ENCODE measurements at places on chromosomes 16 and 17.
A peak's percentile ranks its signal among the peaks of the same experiment; 100 is the strongest.

DNA sequence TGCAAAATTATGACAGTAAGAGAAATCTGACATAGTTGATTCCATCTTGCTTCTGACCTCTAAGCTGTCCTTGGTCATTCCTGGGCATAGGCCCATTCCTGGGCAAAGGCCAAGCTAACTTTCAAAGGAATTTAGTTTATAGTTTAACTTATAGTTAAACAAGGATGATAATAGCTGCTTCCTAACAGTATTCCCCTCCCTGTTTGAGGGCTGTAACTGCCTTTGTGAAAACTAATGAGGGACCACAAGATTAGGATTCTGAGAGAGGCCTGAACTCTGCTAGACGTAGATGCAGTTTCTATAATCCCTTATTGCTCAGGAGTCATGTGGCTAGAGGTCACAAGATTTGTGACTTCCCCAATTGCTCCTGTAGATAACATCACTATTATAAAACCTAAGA is 80.2 kb upstream of the ASIC2 start:
- no peaks in the 10 kb centered on the region for H3K4me1 ChIP-seq
- peaks cover 7% of the 10 kb centered on the region for H3K27me3 ChIP-seq
- no peaks in the 10 kb centered on the region for H3K36me3 ChIP-seq
- no peak for DNase-seq
- H3K27ac ChIP-seq, result no peak overlapping the region

DNA sequence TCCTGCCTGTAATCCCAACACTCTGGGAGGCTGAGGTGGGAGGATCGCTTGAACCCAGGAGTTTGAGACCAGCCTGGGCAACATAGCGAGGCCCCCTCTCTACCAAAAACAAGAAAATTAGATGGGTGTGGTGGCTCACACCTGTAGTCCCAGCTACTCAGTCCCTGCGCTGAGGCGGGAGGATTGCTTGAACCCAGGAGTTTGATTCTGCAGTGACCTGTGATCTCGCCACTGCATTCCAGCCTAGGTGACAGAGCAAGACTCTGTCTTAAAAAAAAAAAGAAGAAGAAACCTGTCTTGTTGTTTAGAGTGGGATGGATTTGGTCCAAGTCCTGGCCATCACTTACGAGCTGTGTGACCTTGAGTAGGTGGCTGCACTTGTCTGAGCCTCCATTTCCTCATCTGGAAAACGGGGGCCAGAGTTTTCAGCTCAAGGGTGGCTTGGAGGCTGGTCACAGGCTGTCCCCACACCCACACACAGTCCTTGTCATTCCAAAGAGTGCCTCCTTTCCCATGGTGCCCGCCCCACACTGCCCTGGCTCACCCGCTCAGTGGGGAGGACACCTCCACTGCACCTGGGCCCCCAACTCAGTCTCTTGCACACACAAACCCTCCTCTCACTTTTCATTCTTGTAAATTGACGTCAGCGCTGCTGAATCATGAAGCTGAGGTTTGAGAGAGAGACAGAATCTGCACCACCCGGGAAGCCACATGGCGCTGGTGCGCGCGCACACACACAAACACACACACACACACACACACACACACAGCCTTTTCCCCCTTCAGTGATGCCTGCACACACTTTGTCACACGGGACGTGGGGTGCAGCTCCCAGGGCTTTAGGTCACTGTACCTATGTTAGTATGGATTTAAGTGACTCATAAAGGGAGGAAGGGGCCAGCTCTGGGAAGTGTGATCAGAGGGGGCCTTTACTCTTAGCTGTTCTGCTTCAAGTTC is 4.2 kb downstream of the SOCS1 start:
- no peak overlapping the region for H3K27ac ChIP-seq
- H3K36me3 ChIP-seq, result no peaks in the 10 kb centered on the region
- H3K4me1 ChIP-seq, result peaks cover 31% of the 10 kb centered on the region

DNA sequence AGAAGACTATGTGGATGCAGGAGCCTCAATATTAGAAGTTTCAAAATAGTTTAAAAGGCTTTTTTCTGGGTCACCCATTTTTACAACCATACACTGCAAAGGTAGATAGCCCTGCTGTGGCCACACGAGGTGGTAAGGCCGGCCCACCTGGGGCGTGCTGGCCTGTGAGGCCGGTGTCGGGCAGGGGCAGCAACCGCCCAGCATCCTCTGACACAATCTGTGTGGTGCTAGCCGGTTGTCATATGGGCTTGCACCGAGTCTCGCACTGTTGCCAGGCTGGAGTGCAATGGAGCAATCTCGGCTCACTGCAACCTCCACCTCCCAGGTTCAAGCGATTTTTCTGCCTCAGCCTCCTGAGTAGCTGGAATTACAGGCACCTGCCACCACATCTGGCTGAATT is 44.0 kb downstream of the CFAP20 start:
- H3K27me3 ChIP-seq, result no peaks in the 10 kb centered on the region
- H3K4me1 ChIP-seq, result no peaks in the 10 kb centered on the region
- no peak for DNase-seq

DNA sequence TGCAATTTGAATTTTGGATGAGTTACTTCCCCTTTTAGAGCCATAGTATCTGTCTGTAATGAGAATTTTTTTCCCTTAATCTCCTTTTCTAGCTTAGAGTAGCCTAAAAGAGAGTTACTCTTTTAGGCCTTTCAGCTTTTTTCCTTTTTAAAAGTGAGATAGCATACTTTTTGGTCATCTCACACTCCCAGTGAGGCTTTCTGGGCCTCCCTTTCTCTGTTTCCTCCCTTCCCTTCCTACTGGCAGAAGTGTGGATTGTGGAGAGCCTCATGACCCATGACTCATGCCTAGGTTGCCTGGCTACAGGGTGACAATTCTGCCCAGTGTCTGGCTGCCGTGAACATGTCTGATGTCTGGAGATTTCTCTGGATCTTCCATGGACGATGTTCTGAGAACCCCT is 15.2 kb downstream of the KRT23 start:
- H3K4me1 ChIP-seq, result no peaks in the 10 kb centered on the region
- H3K4me3 ChIP-seq, result no peak overlapping the region
- no peaks in the 10 kb centered on the region for H3K27me3 ChIP-seq
- H3K36me3 ChIP-seq, result no peaks in the 10 kb centered on the region
- H3K27ac ChIP-seq, result no peak overlapping the region
- DNase-seq, result peak; percentile 33

DNA sequence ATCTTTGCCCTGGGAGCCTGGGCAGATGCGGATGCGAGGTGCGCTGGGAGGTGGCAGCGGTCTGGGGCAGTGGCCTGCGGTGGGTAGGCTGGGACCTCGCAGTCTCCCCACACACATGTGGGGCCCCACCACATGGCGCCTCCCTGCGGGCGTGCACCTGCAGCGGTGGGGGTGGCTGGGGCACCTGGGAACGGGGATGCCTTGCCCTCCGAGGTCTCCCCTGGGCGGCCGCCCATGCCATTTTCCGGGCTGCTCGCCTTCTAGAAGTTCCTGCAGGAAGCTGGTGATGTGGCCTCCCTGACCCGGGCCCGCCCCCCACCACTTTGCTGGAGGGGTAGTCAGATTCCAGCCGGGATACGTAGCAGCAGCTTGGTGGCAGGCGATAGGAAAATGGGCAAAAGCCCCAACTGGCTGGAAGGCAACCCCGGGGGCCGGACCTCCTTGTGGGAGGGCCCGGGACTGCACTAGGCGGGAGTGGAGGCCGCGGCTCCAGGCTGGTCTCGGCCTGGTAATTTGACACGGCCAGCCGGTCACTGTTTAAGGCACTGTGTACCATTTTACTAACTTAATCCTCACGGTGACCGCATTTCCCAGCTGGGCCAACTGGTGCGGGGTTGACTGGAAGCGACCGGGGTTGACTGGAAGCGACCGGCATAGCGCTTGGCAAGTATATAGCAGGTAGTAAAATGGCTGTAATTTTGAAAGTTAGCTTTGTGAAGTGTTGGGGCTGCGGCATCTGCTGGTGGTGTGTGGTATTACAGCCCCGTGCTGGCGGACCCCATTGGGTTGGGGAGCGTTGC is 38.5 kb downstream of the IGF2BP1 start:
- peaks cover 12% of the 10 kb centered on the region for H3K36me3 ChIP-seq
- H3K27me3 ChIP-seq, result peaks cover 2% of the 10 kb centered on the region
- no peak overlapping the region for H3K27ac ChIP-seq
- H3K4me1 ChIP-seq, result no peaks in the 10 kb centered on the region

GRCh38 chr16:47374629-47375028 is 86.2 kb downstream of the ITFG1 start:
- no peaks in the 10 kb centered on the region for H3K4me1 ChIP-seq
- DNase-seq, result no peak
- H3K27ac ChIP-seq, result no peak overlapping the region
- H3K27me3 ChIP-seq, result no peaks in the 10 kb centered on the region
- peaks cover 21% of the 10 kb centered on the region for H3K36me3 ChIP-seq
